ENCODE measurements at places on chromosomes 5 and 9.

DNA sequence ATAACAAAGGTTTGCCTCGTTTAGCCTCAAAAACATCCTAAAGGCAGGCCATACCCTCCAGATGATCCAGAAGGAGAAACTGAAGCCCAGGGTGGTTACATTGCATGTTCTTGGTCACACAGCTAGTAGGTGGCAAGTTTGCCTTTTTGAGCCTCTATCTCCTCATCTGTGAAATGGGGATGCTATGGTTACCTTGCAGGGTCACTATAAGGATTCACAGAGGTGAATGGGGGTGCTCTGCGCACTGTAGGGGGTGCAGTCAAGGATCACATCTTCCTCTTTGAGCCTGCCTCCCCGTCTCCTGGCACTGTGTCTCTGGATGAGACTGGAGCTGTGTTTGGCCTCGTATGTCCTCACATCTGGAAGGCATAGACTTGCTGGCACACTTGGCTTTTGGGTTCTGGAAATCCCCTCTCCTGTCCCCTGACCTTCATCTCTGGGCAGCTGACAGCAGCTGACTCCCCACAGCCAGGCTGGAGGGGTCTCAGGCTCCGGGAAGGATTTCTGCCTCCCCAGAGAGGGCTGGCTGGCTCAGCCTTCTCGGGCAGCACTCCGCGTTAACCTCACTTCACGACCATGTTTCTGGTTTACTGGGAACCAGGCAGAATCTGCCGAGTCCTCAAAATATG lies 167.7 kb downstream of the RGS3 start:
- no peak for DNase-seq

GRCh38 chr9:128182893-128183588 lies 8.3 kb downstream of the CIZ1 start:
- DNase-seq: no peak

- DNase-seq: no peak
Observed at GRCh38 chr5:4855880-4856279, 284.2 kb upstream of the ADAMTS16 start.

- no peak for DNase-seq
Observed at GRCh38 chr9:131635285-131635684, 90.0 kb downstream of the PRRT1B start.

- no peak for DNase-seq
Observed at GRCh38 chr5:150368526-150368925, 11.0 kb downstream of the TCOF1 start.

DNA sequence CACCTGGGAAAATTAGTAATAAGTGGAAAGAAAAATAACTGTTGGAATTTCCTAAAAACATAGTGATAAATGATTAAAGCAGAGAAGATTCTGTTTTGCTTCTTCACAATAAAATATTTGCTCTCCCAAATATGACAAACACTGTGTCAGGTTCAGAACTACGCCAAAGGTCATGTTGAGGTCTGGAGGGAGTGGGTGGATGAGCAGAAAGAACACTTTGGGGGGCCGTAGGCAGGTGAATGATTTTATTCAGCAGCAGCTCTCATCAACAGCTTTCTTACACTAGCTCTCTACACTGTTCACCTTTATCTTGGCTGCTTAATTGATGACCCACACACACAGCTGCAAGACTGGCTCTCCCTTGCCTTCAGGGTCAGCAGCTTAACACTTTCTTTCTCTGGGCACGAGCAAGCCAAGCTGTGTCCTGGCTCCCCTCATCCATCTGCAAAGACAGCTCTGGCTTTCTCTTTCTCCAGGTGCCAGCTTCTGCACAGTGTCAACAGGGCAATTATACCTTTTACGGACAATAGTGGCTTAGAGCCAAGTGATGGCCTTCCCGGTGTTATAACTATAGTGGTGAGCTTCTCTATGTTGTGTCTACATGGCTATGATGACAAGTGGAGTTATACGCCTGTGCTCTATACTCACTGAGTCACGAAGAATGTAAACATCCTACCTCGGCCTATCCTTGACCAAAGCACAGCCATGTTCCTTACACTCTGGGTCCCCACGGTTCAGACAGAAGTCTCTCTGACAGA lies 18.9 kb upstream of the GPX8 start:
- no peak for DNase-seq

- no peak for DNase-seq
Observed at GRCh38 chr5:93161661-93162654, 419.1 kb downstream of the NR2F1-AS1 start.

DNA sequence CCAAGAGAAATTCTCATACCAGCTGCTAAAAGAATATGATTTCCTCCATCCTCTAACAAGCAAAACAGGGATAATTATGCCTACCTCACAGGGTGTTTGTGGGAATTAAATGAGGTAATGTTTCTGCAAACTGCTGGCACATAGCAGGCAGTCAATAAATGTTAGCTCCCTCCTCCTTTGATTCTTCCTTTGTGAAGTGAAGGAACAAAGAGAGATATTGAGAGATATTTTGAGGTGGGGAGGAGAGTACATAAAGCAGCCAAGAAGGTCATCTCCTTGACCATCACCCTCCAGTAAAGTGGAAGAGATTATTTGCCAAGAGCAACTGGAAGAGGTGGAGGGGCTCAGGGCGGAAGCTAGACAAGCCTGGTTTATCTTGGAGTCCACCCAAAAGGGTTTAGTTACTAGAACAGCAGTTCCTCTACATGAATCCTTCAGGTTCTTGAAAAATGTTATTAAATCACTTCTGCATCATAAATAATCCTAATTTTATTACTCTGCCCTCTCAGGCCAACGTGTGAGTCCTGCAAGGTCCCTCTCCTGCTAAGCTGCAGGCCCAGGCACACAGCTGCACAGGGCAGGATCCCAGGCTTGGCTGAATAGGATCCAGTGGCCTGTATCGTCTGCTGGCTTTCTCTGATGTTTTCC lies 35.0 kb upstream of the TLE1 start:
- no peak for DNase-seq

DNA sequence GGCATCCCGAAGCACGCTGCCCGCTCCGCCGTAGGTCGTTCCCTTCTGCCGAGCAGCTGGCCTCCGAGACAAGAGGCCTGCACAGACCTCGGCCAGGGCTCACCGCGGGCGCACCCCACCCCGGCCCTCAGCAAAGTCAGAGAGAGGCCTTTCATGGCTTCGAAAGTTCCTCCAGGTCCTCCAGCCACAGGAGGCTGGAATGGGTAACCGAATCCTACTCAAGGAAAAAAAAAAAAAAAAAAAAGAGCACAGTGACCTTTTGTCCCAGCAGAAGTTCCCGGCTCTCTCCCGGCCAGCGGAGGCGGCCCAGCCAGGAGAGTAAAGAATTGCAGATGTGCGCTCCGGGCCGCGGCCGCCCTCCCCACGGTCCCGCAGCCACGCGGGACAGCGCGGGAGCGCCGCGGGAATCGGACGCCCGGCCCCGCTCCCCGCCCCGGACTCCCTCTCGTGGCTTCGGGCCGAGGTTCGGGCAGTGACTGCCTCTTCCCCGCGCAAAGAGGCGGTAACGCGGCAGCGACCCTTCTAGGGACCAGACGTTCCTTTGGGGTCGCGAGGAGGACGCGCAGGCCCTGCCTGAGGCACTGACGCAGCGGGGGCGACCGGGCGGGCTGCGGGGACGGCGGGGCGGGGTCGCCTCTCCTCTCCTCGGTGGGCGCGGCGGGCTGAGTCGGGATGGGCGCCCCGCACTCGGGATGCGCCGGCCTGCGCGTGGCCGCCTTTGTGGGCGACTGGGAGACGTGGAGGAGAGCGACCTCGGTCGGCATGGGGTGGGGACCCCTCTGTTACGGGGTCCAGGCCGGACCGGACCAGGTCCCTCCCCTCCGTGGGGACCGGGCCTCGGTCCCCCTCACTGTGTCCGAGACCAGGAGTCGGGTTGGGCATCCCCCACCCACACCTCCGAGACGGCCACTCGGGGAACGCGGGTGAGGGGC lies 754 bp downstream of the GFPT2 start:
- peak; percentile 30 for DNase-seq

GRCh38 chr9:37969130-37969529 lies 65.2 kb upstream of the SLC25A51 start:
- no peak for DNase-seq

- no peak for DNase-seq
Observed at GRCh38 chr9:125521462-125522327, 185.3 kb downstream of the MAPKAP1 start.

DNA sequence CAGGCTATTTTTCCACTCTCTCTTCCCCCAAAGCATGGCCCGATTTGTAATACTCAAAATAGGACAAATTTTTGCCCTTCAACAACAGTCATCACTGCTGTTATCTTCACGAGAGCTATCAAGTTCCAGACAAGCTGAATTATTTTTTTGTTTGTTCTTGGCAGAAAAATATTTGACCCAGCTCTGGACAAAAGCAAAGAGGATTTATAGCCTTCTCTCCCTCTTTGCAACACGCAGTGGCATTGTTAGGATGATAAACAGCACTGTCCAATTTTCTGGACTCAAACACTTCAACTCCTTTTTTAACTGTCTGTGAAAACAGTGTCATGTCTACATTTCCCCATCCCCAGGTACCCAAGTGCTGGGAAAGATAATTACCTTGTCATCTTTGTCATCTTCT lies 160.3 kb downstream of the SLF1 start:
- no peak for DNase-seq

GRCh38 chr9:121463026-121463807 lies 36.4 kb downstream of the GGTA1 start:
- peak; percentile 62 for DNase-seq

DNA sequence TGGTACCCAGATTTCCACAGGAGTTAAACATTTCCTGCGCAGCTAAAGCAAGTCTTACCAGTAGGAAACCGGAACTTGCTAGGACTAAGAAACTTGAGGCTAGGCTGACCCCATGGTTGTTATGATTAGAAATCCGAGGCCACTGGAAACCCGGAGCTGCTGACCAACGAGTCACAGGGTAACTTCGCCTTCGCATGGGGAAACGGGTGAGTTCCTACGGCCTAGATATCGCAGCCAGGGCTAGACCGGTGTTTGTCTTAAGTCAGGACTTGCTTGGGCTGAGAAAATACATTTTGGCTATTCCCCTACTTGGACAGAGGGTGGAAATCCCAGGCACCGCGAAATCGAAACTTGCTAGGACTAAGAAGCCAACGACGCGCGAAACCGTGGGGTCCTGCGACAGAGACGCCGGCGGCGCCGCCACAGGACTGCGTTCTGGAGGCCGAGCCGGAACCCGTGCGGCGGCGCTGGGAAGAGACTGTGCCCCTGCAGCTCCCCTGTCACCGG lies 1.6 kb upstream of the ANXA2R start:
- peak; percentile 75 for DNase-seq

DNA sequence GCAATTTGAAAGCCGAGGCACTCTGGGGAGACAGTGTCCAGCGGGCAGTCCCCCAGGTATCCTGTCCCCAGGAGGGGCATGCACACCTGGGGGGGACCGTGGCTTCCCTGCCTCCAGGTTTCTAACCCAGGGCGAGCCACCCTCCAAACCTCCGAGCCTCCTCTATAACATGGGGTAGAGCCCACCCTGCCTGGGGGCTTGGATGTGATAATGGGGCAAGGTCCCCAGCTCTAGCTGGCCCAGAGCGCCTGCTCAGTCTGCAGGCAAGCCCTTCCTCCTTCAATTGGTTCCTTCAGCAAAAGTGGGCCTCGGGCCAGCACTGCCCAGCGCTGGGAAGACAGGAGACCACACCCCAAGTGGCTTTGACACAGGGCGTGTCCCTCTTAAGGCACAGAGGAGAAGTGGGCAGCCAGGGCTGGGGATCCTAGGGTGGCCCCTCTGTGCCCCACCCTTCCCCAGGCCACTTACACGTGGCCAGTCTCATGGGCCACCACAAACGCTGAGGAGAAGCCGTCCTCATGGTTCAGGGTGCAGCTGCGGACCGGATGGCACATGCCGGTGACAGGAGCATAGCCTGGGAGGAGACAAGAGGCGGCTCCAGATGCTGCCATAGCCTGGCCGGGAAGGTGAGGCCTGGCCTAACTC lies 94.3 kb downstream of the ZNF354C start:
- DNase-seq: no peak

DNA sequence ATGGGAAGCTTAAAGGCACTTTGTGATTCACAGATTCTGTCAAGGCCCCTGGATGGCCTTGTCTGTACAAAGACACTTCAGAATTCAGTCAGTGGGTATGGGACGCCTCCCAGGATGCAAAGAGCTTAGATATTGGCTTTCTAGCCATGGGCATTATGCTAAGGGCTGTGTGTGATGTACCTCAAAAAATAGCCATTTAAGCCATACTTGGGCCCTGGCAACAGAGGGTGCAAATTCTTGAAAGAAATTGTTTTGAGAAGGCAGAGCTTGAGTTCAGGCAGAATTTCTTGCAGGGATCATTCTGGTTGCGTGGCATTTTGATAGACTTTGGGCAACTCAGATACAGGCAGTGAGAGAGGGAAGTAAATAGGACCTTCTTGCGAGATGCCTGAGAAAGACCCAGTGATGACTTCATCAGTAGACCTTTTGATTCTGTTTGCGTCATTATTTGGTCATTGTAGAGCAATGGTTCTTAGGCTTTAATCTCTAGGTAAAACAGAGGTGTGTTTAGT lies 3.9 kb downstream of the CYFIP2 start:
- no peak for DNase-seq

GRCh38 chr5:159481751-159482150 lies 151.5 kb upstream of the IL12B start:
- DNase-seq: no peak

- no peak for DNase-seq
Observed at GRCh38 chr9:71924576-71924975, 13.1 kb downstream of the C9orf85 start.

- DNase-seq: no peak
Observed at GRCh38 chr9:81898851-81899250, 29.4 kb upstream of the SPATA31D4 start.

DNA sequence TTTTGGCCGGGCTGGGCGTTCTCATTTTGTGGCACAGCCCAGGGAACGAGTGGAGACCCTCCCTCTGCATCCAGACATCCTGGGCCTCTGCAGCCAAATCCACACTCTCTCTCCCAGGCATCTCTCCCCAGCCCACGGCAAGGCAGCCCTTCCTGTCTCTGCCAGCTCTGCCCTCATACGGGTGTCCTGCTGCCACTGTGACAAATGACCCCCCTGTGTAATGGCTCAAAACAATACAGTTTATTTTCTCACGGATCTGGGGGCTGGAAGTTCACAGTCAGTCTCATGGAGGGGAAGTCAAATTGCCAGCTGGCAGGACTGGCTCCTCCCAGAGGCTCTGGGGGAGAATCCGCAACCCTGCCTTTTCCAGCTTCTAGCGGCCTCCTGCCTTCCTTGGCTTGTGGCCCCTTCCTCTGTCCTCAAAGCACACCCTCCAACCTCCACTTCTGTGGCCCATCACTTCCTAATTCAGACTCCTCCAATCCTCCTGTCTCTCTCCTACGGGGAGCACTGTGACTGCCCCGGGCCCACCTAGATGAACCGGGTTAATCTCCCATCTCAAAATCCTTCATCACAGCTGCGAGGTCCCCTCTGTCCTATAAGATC lies 70.2 kb upstream of the COL5A1 start:
- no peak for DNase-seq

GRCh38 chr5:10725636-10726035 lies 35.4 kb downstream of the DAP start:
- no peak for DNase-seq

- no peak for DNase-seq
Observed at GRCh38 chr5:6597557-6597956, 35.3 kb downstream of the NSUN2 start.

GRCh38 chr9:113573046-113573958 lies 109.8 kb downstream of the RGS3 start:
- no peak for DNase-seq

- DNase-seq: no peak
Observed at GRCh38 chr9:117313989-117314388, 100.9 kb downstream of the ASTN2 start.
